Stimulated activated CD4-positive, alpha-beta T cell treated with anti-CD3 and anti-CD28 coated beads, Interleukin-1b, Interleukin-23, amount 100 ng/mL, for 1 hour (primary cell): ENCODE measurements at places on chromosomes 11 and 22.
A peak's percentile ranks its signal among the peaks of the same experiment; 100 is the strongest.

GRCh38 chr11:128515086-128515485 is 72.3 kb downstream of the ETS1 start:
- DNase-seq: no peak

- DNase-seq: no peak
These were observed 115.8 kb upstream of the NARS2 start for GRCh38 chr11:78690352-78690987.

DNA sequence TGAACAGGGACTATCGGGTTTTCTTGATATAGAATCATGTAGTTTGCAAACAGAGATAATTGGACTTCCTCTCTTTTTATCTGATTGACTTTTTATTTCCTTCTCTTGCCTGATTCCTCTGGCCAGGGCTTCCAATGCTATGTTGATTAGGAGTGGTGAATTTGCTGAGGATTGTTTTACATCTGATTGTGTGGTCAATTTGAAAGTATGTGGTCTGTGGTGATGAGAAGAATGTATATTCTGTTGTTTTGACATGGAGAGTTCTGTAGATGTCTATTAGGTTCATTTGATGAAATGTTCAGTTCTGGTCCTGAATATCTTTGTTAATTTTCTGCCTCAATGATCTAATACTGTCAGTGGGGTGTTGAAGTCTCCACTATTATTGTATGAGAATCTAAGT is 713.2 kb upstream of the CCDC179 start:
- no peak for DNase-seq

DNA sequence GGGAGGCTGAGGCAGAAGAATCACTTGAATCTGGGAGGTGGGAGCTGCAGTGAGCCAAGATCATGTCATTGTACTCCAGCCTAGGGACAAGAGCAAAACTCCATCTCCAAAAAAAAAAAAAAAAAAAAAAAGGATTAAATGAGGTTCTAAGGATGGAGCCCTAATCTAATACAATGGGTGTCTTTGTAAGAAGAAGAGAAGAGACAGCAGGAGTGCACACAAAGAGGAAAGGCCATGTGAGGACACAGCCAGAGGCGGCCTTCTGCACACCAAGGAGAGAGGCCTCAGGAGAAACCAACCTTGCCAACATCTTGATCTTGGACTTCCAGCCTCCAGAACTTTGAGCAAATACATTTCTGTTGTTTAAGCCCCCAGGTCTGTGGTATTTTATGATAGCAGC is 66.6 kb upstream of the CECR2 start:
- no peak for DNase-seq

DNA sequence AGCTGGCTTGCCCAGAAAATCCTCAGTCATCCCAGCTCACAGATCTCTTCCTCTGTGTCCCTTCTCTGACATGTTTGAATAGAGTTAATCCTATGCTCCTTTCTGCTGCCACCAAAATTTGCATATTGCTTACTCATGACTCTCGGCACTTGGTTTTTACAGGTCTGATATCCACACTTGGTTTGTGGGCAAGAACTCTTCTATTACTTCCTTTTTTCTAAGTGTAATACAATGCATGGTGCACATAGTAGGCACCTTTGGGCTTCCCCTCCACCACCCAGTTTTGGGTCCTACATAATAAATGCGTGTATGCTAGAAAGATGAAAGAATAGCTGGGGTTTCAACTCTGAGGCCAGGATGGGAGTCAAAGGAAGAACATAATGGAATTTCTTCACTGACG is 69.7 kb upstream of the GRK3 start:
- DNase-seq: no peak

DNA sequence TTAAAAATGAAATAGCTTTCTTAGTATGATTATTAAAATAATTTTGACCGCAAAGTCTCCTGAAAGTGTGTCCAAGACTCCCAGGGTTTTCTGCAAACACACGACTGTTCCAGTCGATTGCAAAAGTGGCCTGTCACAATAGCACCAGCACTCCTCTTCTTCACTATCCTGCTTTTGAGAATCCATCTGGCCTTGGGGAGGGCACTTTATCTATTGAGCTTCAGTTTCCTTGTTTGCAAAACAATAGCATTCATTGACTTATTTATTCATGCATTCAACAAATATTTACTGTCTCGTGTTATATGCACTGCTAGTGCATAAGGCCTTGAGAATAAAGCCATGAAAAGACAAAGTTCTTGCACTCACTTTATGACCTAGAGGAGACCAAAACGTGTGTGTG is 96.2 kb upstream of the NTM start:
- no peak for DNase-seq

DNA sequence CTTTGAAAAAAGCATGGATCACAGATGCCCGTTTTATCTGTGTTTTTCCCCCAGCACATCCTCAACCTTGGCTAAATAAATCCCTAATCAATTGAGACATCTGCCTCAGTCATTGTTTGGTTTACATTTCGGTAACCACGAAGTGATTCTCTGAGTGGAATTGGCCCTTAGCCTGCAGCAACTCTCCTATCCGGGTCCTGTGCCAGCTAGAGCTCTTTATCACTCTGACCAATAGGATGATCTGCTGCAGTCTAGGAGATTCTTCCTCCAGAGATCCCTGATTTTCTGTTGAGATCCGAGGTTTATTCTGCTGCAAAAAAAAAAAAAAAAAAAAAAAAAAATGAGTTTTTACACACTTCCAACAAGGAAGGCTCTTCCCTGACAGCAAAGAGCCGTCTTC is 137.3 kb downstream of the KCNA4 start:
- no peak for DNase-seq

DNA sequence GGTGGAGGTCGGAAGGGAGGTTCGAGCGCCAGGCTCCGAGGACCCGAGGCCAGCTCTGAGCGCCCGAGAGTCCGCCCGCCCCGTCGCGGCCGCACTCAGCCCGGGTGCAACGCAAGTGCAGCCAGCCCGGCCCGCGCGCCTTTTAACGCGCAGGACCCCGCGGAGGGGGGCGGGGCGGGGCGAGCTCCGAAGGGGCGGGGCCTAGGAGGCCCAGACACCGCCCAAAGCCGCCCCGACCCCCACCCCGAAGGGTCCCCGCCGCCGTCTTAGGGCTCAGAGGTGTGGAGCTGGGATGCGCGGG is at the start of gene PHOX2A:
Gene PHOX2A (minus strand): TSS at position 117 of the 301 bp plus-strand sequence. CDS start 172 bp downstream, outside the sequence.
- DNase-seq: no peak

DNA sequence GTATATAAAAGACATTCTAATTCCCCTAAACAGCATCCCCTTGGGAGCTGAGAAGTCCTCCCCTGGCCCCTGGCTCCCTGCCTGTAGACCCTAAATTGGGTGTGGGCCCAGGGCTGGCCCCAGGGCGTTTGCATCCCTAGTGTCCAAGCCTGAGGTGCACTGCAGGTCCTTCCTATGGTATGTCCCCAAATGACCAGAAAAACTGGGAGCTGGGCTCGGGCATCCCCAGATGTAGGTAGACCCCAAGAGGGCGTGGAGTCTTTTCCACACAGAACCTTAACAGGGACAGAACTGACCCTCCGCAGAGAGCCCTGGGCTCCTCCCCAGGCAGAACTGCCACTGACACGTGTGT is 782 bp upstream of the OSBPL5 start:
- DNase-seq: no peak

DNA sequence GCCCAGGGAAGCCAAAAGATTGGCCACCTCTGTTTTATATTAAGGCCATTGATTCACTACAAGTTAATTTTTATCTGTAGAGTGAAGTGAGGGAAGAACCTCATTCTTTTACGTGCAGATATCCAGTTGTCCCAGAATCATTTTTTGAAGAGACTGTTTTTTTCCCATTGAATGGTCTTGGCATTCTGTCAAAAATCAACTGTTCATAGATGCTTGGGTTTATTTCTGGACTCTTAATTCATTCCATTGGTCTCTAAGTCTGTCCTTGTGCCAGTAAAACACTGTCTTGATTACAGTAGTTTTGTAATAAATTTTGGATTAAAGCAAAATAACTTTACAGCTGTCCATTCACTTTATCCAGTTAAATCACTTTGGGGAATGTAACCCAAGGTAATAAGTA is 26.8 kb downstream of the WBP2NL start:
- no peak for DNase-seq

GRCh38 chr11:63212742-63213141 is 30.7 kb downstream of the SLC22A25 start:
- no peak for DNase-seq

GRCh38 chr11:19466314-19466713 is 225.6 kb upstream of the E2F8 start:
- no peak for DNase-seq

- peak; percentile 50 for DNase-seq
These were observed 31.6 kb downstream of the EIF3F start for GRCh38 chr11:8018484-8019313.

- no peak for DNase-seq
These were observed 92.3 kb upstream of the PAX6 start for GRCh38 chr11:31903225-31904074.

DNA sequence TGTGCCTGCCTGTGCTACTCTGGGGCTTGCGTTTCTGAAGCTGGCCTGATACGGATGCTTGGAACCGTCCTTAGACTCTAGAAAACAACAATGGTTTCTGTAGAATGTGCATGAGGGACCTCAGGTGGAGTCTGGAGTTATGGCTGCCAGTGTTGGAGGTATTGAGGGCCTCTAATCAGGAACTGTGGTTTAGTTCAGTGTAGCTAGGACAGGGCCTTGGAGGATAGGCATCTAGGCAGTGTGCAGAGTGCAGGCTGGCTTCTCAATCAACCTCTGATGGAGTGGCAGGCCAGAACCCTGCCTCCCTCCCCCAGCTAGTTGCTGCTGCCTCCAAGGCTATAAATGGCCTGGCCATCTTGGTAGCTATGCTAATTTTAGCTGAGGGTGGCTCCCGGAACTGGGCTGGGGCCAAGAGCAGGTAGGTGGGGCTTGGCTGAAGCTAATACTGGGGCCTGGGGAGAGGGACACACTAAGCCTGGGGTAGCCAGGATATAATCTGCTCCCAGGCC is 4.0 kb downstream of the STIM1 start:
- no peak for DNase-seq

DNA sequence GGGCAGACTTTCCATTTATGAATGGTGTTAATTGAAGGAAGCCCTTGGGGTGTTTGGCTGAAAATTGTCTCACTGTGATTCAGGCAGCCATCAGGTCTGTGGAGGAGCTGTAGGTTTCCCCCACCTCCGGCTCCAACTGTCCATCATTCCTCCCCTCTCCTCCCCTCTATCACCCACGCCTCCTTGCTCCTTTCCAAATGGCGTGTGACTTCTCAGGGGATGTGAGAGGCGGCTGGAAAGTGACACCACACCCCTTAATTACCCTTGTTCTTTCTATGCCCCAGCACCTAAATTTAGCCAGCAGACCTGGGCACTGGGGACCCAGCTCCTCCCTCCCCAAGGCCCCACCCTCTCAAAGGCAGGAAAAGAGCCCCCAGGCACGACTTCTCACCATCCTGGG is 38.1 kb upstream of the SYT7 start:
- DNase-seq: no peak

DNA sequence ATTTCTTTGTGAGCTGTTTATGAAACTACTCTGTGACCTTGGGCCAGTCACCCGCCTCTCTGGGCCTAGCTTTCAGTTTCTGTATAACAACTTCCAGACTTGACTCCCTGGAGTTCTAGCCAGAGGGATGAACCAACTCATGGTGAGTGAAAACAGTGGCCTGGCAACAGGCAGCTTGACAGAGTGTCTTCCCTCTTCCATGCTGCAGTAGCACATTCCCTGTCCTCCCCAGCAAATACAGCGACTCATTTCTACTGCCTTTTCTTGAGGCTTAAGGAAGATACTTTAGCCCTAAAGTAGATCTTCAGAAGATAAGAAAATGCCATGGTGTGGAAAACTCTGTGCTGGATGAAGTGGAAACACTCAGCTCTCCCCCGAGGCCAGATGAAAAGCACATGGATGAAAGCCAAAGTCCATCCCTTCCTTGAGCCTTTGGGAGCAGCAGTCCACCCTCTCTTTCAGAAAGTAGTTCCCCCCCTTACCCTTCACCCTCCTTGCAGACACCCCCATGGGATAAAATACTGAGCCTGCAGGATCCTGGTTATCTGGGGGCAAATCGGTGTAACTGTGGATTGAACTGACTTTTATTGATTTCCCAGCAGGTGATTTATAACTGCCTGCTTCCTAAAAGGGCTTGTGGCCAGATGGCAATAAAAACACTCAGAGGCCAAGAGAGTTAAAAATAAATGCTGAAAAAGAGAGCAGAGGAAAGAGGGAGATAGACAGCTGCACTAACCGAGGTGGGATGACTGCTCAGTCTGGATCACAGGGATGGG is 24.1 kb downstream of the IRAG1 start:
- DNase-seq: no peak

- DNase-seq: no peak
These were observed 232.9 kb downstream of the ETS1 start for GRCh38 chr11:128354476-128354875.

DNA sequence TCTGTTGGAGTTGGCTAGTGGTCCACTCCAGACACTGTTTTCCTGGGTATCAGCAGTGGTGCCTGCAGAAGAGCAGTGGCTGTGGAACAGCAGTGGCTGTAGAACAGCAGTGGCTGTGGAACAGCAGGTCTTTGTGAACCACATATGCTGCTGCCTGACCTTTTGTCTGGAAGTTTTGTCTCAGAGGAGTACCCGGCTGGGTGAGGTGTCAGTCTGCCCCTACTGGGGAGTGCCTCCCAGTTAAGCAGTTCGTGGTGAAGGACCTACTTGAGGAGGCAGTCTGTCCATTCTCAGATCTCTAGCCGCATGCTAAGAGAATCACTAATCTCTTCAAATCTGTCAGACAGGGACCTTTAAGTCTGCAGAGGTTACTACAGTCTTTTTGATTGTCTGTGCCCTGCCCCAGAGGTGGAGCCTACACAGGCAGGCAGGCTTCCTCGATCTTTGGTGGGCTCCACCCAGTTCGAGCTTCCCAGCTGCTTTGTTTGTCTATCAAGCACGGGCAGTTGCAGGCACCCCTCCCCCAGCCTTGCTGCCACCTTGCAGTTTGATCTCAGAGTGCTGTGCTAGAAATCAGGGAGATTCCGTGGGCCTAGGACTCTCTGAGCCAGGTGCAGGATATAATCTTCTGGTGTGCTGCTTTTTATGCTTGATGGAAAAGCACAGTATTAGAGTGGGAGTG is 89.1 kb upstream of the TRIM48 start:
- DNase-seq: no peak

DNA sequence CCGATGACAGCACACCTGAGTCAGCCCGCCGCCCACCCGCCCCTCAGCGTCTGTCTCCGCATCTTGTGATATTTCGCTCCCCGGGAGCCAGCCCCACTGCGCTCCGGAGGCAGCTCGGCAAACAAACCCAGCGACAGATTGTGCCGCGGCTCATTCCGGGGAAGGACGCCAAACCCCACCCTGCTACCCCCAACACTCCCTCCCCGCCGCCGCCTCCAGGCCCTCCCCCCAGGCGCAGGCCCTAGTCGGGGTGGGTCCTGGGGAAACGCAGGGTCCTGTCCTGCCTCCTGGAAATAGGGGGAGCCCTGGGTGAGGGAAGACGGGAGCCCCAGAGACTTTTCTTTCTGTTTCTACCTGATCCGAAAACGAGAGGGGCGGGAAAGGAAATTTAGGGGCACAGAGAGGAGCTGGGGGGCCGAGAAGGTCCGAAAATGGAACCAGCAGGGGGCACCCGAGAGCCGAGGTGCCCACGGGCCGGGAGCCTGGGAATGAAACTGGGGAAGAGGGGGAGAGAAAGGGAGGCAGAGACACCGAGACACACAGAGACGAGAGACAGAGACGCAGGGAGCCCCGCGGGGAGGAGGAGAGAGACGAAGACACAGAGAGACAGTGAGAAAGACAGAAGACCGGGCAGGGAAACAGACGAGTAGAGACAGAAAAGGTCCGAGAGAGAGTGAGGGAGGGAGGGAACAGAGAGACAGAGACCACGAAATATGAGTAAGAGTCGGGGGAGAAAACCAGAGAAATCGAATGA is 1.7 kb upstream of the RTN4RL2 start:
- DNase-seq: no peak

GRCh38 chr11:44036811-44037657 is 10.7 kb upstream of the ACCSL start:
- no peak for DNase-seq

- DNase-seq: no peak
These were observed 20.6 kb downstream of the TRPC6 start for GRCh38 chr11:101563166-101563565.
